Right lung (tissue), 10 donors: ENCODE measurements at places on chromosomes 16 and 17. TPM values are rescaled to one million over a fixed set of nuclear protein-coding genes. Genes with fewer than 3 reads are reported as not detected.

ASGR1 gene
- polyA plus RNA-seq: 11.9 TPM

CSH1 gene
- polyA plus RNA-seq: 0.57 TPM

SCIMP gene
- 1.6 TPM for polyA plus RNA-seq

ABI3 gene
- 12.2 TPM for polyA plus RNA-seq

DPEP3 gene
- polyA plus RNA-seq: not detected

ZNF594 gene
- 18.2 TPM for polyA plus RNA-seq

NME3 gene
- polyA plus RNA-seq: 30.3 TPM

HNF1B gene
- 28.8 TPM for polyA plus RNA-seq

LSM12 gene
- polyA plus RNA-seq: 33.2 TPM

C17orf50 gene
- polyA plus RNA-seq: 0.23 TPM

MT4 gene
- not detected for polyA plus RNA-seq

ACE gene
- polyA plus RNA-seq: 59.8 TPM

TBC1D3I gene
- not detected for polyA plus RNA-seq

VWA3A gene
- 6.9 TPM for polyA plus RNA-seq

CHMP1A gene
- 72.6 TPM for polyA plus RNA-seq

RNF227 gene
- 2.2 TPM for polyA plus RNA-seq

NPW gene
- polyA plus RNA-seq: 1.1 TPM

SNAI3 gene
- polyA plus RNA-seq: 2.4 TPM

LYRM9 gene
- polyA plus RNA-seq: 18.4 TPM

SDR42E1 gene
- polyA plus RNA-seq: 8.7 TPM

KCNJ2 gene
- polyA plus RNA-seq: 4.2 TPM

AOC3 gene
- 203 TPM for polyA plus RNA-seq

ASPA gene
- 23.7 TPM for polyA plus RNA-seq

HEATR9 gene
- polyA plus RNA-seq: 0.14 TPM
